ENCODE measurements at places on chromosomes 1 and 21.
A peak's percentile ranks its signal among the peaks of the same experiment; 100 is the strongest.

DNA sequence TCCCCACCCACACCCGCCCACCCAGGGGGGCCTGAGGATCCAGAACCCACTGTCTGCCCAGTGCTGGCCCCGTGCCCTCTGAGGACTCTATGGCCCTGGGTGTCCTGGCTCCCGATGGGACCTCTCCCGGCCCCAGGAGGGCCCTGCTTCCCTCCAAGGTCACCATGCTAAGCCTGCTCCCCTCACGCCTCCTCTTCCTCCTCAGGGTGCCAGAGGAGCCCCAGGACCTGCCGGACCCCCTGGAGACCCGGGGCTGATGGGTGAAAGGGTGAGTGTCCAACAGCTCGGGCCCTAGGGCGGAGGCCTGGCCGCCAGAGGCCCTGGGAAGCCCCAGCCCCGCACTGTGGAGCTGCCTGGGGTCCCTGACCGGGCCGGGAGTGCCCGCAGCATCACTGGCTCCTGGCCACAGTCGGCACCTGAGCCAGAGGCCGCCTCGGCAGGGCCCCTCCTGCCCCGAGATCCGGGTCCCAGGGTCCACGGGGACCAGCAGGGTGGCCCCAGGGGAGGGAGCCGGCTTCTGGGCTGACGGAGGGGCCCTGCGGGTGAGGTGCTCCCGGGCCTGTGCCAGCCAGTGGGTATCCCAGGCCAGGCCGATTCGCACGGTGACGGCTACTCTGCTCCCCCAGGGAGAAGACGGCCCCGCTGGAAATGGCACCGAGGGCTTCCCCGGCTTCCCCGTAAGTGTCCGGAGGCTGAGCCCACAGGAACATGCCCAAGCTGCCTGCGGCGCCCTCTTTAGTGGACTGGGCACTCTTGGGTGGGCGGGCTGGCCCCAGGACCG, 16.1 kb downstream of the COL6A1 start:
- DNase-seq = no peak

DNA sequence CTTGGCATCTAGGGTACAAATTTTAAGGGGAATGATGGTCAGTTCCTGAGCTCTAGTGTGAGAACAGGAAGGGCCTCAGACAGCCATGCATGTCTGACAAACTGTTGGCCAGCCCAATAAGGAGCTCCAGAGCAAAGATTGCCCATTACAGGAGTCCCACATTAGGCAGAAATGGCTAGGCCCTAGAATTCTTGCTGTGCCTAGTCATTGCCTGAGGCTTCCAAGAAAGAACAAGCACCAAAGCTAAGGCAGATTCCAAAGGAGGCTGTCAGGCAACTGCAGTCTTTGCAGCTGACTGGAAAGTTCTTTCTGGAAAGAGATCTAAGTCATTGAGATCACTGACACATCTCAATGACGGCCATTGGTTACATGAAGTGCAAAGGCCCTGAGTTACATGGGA, 3.9 kb upstream of the STIL start:
- DNase-seq = peak; percentile 80

DNA sequence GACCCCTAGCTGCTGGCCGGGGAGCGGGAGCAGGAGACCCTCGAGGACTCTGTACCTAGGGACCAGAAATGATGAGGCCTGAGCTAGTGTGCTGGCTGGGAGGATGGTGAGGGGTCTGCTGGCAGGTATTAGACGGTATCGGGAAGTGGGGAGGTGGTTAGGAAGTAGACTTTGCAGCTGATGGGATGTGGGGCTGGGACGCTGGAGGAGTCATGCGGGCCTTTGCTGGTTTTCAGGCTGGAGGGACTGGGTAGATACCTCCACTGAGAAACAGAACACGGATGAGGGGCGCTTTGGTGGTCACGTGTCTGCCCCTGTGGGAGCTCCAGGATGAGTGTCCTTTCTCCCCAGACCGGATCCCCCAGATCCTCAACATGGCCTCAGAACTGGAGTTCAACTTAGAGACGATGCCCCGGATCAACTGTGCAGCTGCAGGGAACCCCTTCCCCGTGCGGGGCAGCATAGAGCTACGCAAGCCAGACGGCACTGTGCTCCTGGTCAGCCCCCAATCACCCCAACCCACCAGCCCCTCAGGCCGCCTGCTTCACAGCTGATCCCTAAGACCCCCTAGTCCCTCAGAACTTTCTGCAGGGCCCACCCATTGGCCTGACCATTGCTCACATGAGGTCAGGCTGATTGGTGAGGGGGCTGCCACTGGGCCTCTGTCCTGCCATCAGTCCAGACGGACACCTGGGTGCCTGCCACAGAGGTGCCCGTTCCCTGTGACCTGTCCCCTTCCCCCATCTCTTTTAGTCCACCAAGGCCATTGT, 8.0 kb downstream of the TIE1 start:
- DNase-seq = no peak

DNA sequence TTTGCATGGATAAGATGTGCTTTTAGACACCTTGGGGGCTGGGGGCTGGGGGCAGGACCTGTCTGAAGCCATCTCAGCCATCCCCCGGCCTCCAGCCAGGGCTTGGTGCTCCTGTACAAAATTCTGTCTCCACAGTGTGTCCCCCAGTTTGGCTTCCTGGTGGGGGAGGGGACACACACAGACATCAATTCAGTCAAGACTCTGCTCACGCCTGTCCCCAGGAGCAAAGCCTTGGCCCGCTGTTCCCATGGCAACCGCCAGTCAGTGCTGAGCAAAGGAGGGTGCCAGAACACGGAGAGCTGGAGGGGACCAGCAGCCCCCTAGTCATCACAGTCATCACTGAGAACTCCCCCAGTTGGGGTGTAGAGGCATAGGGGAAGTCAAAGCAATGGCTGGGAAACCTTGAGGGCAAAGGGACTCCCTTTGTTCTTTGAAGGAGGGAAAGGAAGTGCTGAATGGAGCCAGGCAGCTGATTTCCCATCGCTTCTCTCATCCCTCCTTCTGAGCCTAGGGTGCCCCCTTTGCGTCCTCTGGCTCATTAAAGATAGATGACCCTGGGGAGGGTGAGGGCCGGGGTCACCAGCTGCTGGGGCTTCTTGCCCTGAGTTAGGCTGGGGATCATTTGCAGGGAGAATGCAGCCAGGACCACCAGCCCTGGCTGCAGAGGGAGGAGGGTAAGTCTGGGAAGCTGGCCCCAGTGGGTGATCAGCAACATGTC, 134.9 kb upstream of the IPO9 start:
- DNase-seq = no peak

DNA sequence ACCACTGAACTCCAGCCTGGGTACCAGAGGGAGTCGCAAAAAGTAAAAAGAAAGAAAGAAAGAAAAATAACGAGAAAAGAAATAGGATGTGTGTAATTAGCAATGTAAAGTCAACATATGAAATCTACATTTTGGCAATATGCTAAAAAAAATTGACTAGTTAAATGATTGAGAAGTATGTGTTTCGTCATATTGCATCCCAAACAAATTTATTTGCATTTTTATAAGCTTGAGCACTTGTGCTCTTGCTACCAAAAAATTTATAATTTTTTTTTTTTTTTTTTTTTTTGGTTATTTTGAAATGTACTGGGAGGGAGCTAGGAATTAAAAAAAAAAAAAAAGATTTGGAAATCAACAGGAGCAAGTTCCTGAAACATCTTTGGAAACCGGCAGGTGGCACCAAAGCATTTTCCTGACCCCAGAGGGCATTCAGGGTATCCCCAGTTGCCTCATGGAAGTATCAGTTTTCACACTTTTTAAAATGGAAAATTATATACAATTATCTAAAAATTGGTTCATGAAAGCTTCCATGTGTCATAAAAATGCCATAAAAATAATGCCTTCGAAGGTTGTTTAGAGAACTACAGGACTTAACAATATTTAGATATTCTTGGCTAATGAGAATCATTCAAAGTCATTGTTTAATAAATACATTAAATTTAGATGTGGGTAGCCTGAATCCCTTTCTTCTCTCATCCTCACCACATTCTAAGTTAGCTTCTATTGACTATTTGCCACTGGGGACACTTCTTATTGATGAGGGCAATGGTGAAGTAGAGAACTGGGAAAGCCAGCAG, 4.8 kb upstream of the HEATR1 start:
- DNase-seq = peak; percentile 55

- DNase-seq = no peak
These were observed 6.8 kb downstream of the ETNK2 start for GRCh38 chr1:204145033-204145504.

- no peak for DNase-seq
These were observed 36.1 kb downstream of the VN1R5 start for GRCh38 chr1:247291833-247292561.

- DNase-seq = no peak
These were observed 2.0 kb downstream of the FMO1 start for GRCh38 chr1:171250263-171250662.

DNA sequence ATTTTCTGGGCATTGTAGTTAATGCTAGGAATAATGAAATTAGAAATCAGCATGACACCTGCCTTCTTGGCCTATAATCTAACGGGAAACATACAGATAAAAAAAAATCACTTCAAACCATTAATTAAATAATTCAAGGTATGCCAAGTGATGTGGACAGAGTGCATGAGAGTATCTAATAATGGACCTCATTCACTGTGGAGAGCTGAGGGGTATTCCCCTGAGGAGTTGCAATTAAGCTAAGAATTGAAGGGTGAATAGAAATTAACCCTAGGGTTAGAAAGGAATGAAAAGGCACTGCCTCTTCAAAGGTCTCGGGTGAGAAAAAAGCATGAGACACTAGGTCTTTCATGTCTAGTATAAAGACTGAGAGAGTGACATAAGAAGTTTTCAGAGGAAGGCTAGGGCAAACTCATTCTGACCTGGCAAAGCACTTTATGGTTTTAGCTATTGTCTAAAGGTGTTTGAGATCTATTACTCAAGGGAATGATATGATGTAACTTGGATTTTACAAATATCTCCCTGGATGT, 466.1 kb downstream of the KCNT2 start:
- DNase-seq = no peak

GRCh38 chr1:104264521-104264920, 514.8 kb downstream of the AMY1C start:
- no peak for DNase-seq

GRCh38 chr1:201933840-201934430, 12.4 kb downstream of the LMOD1 start:
- DNase-seq = peak; percentile 33

- DNase-seq = no peak
These were observed 1.4 kb upstream of the OR14A16 start for GRCh38 chr1:247825362-247825761.

DNA sequence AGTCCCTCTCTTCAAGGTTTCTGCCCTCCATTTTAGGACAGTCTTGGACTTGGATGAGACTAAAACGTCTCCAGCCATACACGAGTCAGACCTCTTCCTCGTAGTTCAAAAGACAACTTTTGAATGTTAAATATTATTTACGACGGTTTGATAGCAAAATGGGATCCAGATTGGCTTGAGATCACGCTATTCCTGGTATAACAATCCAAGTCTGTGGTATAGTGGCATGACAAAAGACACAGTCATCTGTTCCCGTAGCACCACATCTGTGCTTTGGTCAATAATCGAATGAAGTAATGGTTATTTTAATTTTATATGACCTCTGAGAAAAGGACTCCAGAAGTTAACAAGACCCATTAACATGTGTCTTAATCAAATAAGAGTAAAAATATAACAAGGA, 7.0 kb downstream of the PCP4 start:
- DNase-seq = no peak

GRCh38 chr1:101290119-101290921, 53.5 kb downstream of the S1PR1 start:
- no peak for DNase-seq

GRCh38 chr21:38355992-38356781, 99.4 kb downstream of the KCNJ15 start:
- DNase-seq = peak; percentile 88

GRCh38 chr1:196144588-196144987, 463.7 kb downstream of the KCNT2 start:
- no peak for DNase-seq

DNA sequence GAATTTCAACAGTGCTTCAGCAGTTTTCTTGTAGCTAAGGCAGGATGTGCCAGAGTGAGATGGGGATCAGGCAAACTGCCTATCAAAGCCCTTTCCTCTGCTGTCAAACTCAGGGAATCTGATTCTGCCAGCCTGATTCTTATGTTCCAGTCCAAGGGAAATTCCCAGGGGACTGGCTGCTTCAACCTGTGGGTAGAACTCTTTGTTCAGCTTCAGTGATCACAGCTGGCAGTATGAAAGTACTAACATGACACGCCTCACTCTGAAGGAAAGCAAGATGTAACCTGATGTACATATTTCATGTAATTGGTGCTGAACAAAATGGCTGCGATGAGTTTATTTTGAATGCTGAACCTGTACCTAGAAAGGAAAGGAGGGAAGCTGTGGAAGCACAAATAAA, 40.1 kb upstream of the SLC5A9 start:
- no peak for DNase-seq

DNA sequence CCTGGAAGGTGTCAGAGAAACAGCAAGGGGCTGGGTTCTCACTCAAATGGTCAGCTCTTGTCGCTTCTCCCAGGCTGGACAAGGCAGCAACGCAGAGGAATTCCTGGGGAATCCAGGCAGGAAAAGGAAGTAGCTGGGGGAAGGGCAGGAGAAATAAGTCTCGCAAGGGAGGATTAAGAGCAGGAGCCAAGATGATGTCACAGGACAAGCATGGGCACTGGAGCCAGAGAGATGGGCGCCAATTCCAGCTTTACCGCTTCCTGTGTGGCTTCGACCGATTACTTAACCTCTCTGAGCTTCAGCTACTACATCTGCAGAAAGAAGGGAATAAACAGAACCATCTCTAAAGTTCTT, 70.5 kb downstream of the SSBP3 start:
- DNase-seq = peak; percentile 92

- peak; percentile 75 for DNase-seq
These were observed 29.9 kb upstream of the PUM1 start for GRCh38 chr1:31095298-31095981.

DNA sequence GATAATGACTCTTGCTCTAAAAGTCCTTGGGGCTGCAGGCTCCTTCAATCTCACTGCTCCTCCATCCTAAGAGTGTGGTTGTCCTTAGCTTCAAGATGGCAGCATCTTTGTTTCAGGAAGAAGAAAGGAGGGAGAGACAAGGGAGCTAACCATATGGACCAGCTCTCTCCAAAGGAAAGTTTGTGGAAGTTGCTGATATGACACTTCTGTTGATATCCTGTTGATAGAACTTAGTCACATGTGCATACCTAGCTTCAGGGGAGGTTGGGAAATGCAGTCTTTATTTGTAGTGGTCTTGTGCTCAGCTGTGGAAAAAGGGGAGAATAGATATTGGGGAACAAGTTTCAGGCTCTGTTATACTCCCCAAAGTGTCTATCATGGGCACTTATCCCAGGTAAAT, 186.9 kb downstream of the GIPC2 start:
- DNase-seq = no peak

DNA sequence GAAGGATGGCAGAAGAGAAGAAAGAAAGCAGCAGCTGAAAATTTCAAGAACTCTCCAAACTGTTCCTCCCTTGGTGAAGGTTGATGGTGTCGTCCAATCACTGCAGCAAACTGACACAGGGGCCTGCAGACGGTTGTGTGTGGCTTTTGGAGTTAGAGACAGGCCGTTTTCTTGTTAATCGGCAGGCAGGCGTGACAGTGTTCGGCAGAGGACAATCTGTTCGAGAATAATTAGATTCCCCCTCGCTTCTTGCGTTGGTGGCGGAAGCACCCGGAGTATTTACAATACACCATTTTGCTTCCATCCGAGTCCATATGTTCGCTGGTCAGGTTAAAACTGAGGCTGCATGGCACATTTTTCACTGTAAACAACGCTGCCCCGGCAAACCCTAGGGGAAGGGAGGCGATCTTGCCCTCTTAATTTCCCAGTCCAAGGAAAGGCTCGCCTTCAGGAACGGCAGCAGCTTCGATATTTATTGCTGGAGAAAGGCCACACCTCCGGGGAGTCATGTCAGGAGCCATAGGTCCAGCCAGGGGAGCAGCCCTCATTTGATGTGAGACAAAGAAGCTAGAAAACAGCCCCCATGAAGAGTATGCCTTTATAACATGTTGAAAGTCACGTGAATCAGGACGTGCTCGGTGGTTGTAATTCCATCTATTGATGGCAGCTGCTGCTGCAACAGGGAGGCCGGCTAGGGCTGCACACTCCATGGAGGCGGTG, 360.1 kb downstream of the SMYD3 start:
- DNase-seq = no peak
